ENCODE measurements at places on chromosomes 16 and 17. TPM values are rescaled to one million over a fixed set of nuclear protein-coding genes. Genes with fewer than 3 reads are reported as not detected.

Gene ANKS4B
- total RNA-seq, result not detected

Gene TMEM204
- total RNA-seq, result not detected

Gene KRT31
- total RNA-seq, result not detected

Gene SMIM36
- total RNA-seq, result not detected

Gene SDK2
- total RNA-seq, result 0.07 TPM

Gene OR3A3
- total RNA-seq, result not detected

Gene SLC47A1
- total RNA-seq, result 0.52 TPM

Gene OXLD1
- total RNA-seq, result 24.4 TPM

Gene SRR
- total RNA-seq, result 12.4 TPM

Gene KIF18B
- 22.5 TPM for total RNA-seq

Gene TMC5
- 0.36 TPM for total RNA-seq

Gene MMP28
- not detected for total RNA-seq

Gene ADAD2
- total RNA-seq, result not detected

Gene CDH3
- 91.2 TPM for total RNA-seq

Gene KRT12
- total RNA-seq, result not detected
